ENCODE measurements at places on chromosomes 16 and 17.
A peak's percentile ranks its signal among the peaks of the same experiment; 100 is the strongest.

GRCh38 chr16:57401943-57402640 is 2.5 kb upstream of the CCL17 start:
- no peak for DNase-seq

GRCh38 chr16:89923640-89924296 is 626 bp downstream of the TUBB3 start:
- DNase-seq = no peak

DNA sequence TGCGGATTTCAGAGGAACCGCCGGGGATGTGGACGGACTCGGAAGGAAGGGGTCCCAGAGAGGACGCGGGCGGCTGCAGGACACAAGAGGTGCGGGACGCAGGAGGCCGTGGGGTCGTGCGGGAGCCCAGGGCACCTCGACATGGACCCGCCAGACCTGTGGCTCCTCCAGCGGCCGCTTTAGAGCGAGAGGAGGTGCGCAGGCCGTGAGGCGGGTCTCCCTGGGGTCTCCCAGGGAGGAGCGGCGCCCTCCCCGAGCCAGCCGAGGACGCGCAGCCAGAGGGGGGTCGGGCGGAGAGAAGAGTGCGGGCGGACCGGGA is 6.8 kb upstream of the FLYWCH1 start:
- DNase-seq = no peak

- DNase-seq = no peak
Observed at GRCh38 chr16:12147681-12148080, 171.1 kb downstream of the SNX29 start.

DNA sequence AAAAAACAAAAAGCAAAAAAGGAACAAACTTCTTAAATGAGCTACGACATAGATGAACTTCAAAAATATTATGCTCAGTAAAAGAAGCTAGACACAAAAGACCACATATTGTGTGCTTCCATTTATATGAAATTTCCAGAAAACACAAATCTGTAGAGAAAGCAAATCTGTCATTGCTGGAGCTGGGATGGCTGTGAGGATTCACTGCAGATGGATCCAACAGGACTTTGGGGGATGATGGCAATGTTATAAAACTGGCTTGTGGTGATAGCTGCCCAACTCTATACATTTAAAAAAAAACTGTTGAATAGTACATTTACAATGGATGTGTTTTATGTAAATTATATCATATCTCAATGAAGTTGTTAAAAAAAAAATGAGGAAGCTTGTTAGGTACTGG is 52.6 kb upstream of the MAP3K14 start:
- no peak for DNase-seq

- DNase-seq = no peak
Observed at GRCh38 chr16:21274172-21274726, 3.8 kb downstream of the CRYM start.

DNA sequence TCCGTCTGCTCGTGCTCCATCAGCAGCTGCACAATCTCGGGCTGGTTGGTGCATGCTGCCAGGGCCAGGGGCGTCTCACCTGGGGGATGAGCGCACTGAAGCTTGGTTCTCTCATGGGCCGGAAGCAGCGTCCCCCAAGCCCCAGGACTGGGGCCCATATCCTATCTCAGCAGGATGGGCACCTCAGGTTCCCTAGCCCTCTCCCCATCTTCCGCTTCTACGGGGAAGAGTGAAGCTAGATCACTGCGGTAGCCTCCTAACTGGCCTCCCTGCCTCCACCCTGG is 24.8 kb downstream of the TRPV3 start:
- DNase-seq = no peak

DNA sequence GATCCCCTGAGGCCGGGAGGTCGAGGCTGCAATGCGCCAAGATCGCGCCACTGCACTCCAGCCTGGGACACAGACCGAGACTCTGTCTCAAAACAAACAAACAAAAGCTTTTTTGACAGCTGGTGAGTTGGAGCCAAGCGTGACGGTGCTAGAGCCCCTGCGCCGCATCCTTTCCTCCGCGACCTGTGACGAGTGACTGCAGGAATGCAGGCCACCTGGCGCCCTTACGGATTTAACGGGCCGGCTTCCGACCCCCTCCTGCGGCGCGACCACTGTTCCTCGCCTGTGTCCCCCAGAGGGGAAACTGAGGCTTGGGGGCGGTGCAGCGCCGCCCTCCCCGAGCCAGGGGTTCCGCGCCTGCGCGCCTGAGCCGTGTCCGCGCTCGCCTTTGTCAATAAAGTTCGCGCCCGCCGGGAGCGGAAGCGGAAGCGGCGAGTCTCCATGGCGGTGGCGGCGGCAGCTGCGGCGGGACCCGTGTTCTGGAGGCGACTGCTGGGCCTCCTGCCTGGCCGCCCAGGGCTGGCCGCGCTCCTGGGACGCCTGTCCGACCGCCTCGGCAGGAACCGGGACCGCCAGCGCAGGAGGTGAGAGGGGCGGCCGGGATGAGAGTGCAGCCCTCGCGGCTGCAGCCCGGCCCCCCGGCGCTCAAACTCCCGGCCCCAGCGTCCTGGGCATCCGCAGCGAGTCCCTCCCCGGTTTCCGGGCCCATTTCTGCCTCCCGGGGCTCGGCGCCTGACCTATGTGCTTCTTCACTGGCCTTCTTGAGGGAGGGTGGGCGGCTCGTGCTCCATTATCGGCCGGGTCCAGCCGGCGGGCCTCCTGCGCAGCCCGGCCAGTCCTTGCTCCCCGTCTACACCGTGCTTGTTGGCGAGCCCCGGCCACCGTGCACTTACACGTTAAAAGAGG is at the start of gene PGS1:
PGS1 (plus strand) TSS at position 425 of the 906 bp plus-strand sequence; CDS start at position 442, 17 bp downstream.
- DNase-seq = peak; percentile 85

- DNase-seq = no peak
Observed at GRCh38 chr17:63929860-63930766, 2.0 kb downstream of the CD79B start.

DNA sequence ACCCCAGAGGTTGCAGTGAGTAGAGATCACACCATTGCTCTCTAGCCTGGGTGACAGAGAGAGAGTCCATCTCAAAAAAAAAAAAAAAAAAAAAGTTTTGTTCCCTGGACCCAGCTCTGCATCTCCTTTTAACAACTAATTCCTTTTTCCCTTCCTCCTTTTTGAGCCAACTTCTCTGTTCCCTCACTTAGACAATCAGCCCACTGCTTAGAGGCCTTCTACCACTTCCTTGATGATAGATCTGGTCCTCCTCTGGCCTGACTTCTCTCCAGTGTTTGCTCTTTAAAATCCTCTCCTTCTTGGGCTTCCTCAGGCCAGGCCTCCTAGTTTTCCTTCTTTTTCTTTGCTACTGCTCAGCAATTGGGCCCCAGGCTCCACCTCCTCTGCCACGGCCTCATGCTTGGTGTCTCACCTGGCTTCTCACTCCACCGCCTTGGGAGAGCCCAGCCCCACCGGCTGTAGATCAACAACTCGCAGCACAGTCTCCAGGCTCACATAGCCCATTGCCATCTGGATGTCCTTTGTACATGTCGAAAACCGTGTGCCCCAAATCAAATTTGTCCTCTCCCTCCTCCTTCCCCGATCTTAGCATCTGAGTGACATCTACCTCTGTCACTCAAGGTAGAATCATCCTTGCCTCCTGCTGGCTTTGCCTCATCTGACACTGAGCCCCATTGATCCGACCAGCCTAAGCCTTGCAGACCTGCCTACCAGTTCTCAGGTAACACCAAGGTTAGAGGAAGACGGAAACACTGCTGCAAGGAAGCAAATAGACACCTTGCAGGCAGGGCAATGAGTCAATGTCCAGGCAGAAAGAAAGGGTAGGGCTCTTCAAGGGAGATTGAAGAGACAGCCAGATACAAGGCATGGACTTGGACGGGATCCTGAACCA is 17.4 kb downstream of the ARHGAP27 start:
- no peak for DNase-seq

DNA sequence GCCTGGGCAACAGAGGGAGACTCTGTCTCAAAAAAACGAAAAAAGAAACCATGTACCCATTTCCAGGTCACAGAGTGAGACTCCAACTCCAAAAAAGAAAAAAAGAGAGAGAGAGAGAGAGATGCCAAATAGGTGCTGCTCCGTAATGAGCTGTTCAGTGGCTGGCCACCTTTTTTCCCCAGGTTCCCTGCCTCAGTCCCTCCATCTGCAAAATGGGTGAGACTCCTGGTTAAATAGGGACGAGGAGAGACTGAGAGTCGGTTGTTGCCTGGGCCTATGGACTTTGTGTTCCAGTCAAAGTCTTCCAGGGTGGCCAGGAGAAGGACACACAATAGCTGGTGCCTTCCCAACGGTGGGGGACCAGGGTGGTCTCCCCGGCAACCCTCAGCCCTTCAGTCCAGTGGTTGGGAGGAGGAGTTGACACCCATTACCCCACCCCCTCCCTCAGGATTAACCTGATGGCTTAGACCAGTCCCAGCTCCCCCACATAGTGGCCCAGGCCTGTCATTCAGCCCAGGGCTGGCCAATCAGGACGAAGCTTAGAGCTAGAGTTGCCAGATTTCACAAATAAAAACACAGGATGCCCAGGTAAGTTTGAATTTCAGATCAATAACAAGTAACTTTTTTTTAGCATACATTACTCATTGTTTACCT is 258.2 kb downstream of the PARN start:
- no peak for DNase-seq

DNA sequence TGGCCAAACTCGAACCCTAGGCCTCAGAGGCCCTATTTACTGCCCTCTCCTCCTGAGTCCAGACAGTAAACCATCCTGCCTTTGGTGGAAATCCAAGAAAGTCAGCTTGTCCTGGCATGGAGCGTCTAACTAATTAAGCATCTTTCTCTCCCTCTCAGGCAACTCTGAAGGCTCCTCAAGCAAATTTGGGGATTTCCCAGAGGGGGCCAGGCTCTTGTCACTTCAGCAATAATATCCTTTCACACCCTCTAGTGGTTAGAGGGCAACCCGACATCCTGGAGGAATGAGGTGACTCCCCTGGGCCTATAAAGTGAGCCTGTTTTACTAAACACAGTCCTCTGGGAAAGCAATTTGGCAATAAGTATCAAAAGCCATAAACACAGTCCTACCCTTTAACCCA is 60.4 kb downstream of the NOG start:
- peak; percentile 35 for DNase-seq

Measured in activated T-cell treated with anti-CD3 and anti-CD28 coated beads, Interleukin-2, amount 50 U/mL, for 1 hour (primary cell).